ENCODE measurements at places on chromosomes 6 and 20. TPM values are rescaled to one million over a fixed set of nuclear protein-coding genes. Genes with fewer than 3 reads are reported as not detected.

Gene ACOT8
- 55.2 TPM for total RNA-seq

Gene MOG
- not detected for total RNA-seq

GRCh38 chr20:49595811-49596561 is 28.0 kb upstream of the PTGIS start:
- DNase-seq, result peak; percentile 82

Gene SRMS
- total RNA-seq, result not detected

- peak; percentile 82 for DNase-seq
These were observed 3.6 kb downstream of the SOX4 start for GRCh38 chr6:21596949-21597682.

Gene CDC40
- 21.1 TPM for total RNA-seq

GRCh38 chr6:147958683-147959082 is 384.0 kb upstream of the SASH1 start:
- DNase-seq, result no peak

DNA sequence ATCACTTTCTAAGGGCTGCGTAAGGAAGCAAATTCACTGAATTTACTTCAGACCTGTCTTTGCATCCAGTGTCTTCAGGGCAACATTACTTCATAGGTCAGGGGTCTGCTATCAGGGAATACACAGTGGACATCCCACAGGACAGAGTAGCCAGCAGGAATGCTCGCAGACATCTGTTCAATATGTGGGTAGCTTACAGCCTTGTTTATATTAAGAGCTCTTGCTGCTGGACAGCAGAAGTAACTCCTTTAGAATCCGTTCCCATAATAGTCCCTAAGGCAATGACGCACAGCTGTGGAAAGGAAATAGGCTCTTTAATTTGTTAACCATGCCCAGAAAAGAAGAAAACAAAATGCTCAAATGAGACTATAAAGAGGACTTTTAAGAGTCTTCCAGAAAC is 198.7 kb downstream of the MOXD1 start:
- peak; percentile 88 for DNase-seq

Gene TNFRSF21
- total RNA-seq, result 2.9 TPM

- DNase-seq, result no peak
These were observed 163.2 kb downstream of the BMP7 start for GRCh38 chr20:57103146-57103800.

DNA sequence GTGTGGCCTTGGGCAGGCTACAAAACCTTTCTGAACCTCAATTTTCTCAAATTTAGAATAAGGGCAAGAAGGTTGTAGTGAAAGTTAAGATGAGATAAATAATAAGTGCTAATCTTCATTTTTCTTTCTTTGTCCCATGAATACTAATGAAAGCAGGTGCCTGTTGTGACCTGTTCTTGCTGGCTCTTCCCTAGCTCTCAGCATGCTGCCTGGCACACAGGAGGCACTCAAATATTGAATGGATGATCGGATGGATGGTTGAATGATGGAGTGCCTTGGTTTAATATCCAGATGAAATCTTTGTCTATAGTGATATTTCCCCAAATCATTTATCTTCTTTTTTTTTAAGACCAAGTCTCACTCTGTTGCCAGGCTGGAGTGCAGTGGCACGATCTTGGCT is 15.0 kb downstream of the PBOV1 start:
- no peak for DNase-seq

Gene HEY2
- not detected for total RNA-seq

DNA sequence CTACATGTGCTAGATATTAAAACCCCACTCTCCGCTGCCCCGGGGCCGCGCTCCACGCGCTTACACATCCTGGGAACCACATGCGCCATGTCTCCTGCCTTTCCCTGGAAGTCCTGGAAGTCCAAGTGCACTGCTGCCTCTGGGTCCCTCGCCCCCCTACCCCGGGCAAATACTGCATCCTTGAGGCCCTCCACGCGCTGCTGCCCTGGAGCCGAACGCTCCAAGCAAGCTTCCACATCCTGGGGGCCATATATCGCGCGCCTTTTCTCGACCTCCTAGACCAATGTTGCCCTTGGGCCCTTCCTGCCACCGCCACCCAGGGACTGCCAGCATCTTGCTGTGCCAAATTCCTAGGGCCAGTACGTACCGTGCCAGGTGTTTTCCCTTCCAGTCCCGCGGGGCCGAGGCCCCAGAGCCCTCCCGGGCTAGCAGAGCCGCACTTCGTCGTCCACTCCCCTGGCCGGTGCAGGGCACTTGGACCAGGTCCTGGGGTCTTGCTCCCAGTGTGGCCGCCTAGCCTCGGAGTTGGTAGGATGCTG is 779 bp upstream of the KCNG1 start:
- no peak for DNase-seq

- peak; percentile 7 for DNase-seq
These were observed 1.2 kb downstream of the KAT14 start for GRCh38 chr20:18138639-18139583.

Gene AHCY
- 115 TPM for total RNA-seq

Gene FAM209B
- not detected for total RNA-seq

Gene TGM3
- total RNA-seq, result not detected

- peak; percentile 90 for DNase-seq
These were observed 176.4 kb upstream of the BMP2 start for GRCh38 chr20:6590891-6591637.

Gene C6orf58
- total RNA-seq, result not detected

Gene FAXC
- 1.8 TPM for total RNA-seq

- no peak for DNase-seq
These were observed 3.0 kb upstream of the CCR6 start for GRCh38 chr6:167119670-167120582.

DNA sequence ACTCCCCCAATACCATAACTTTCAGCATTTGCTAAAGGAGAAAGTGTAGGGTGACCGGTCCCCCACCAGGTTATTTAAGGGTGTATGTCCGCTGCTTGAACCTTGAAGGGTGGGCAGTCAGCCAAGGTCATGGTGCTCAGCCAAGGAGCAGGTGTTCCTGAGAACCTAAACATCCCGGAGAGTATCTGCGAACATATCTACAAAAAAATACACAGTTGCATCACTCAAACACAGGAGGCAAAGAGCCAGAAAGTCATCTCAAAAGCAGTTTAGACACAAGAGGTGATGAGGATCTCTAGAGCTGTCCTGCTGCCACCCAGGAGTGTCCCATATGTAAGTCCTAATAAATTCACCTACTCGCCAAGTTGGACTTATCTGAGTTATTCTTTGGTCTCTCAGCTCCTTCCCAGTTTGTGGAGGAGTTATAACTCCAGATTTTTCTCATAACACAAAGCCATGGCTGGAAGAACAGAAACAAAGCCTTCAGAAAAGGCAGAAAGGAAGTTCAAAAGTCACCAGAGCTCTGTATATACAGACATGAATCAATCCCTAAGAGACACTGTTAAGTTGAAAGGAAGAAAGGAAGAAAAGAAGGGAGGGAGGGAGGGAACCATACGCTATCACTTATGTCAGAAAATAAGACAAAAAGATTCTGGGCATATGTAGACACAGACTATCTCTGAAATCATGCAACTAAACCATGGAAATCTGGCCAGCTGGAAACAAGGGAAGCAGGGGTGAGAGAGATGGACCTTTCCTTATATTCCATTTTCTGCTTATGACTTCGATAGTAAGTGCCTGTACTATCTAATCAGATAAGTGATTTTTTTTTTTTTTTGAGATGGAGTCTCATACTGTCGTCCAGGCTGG is 11.3 kb downstream of the MBOAT1 start:
- no peak for DNase-seq

- DNase-seq, result peak; percentile 52
These were observed 105.7 kb downstream of the EDN1 start for GRCh38 chr6:12395898-12396297.

- no peak for DNase-seq
These were observed 199.0 kb downstream of the PRKN start for GRCh38 chr6:162528538-162528937.

DNA sequence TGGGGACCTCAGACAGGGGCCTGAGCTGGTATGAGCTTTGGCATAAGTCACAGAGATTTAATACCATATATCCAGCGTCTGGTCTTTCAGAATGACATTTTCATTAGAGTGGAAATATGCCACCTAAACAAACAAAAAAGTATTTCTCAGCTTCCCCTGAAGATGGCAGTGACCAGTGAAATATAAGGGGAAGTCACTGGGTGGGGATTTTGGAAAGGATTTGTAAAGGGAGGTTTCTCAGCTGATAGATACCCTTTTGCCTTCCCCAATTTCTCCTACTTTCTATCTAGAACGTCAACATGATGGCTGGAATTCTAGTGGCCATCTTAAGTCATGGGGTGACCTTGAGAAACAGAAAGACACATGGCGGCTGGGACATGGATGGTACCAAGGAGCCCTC is 137.7 kb upstream of the LRFN2 start:
- DNase-seq, result no peak
